EL (cell line): ENCODE measurements at places on chromosomes 12 and 14.

- no peak for DNase-seq
Measured at GRCh38 chr14:104372390-104373054, 207.0 kb upstream of the C14orf180 start.

DNA sequence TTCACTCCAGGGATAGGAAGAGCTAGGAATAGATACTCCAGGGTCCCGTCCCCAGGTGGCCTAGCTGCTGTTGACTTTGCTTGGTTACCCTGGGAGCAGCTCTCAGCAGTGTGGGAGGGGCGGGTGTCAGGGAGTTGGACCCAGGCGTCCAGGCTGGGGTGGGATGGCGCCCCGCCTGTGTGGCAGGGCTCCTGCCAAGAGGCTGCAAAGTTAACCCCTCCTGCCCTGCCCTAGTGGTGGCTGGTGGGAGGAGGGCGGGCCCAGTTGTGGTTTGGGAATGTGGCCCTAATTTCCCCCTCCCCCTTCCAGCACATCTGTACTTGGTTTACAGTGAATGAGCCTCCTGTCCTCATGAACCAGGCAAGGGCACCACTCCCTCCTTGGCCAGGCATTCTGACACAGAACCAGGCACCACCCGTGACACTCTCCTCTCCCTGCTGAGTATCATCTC is 1.7 kb upstream of the RARG start:
- no peak for DNase-seq

GRCh38 chr12:97936165-97936564 is 473.6 kb downstream of the RMST start:
- DNase-seq, result no peak

- no peak for DNase-seq
Measured at GRCh38 chr14:92380131-92380530, 57.2 kb downstream of the SLC24A4 start.

GRCh38 chr12:13173012-13173932 is 23.3 kb upstream of the EMP1 start:
- DNase-seq, result peak; percentile 92

GRCh38 chr12:117875744-117876435 is 92.9 kb downstream of the KSR2 start:
- DNase-seq, result peak; percentile 40

- no peak for DNase-seq
Measured at GRCh38 chr12:1078002-1078401, 87.0 kb downstream of the ERC1 start.

- DNase-seq, result no peak
Measured at GRCh38 chr12:3732901-3733300, 20.0 kb downstream of the CRACR2A start.

DNA sequence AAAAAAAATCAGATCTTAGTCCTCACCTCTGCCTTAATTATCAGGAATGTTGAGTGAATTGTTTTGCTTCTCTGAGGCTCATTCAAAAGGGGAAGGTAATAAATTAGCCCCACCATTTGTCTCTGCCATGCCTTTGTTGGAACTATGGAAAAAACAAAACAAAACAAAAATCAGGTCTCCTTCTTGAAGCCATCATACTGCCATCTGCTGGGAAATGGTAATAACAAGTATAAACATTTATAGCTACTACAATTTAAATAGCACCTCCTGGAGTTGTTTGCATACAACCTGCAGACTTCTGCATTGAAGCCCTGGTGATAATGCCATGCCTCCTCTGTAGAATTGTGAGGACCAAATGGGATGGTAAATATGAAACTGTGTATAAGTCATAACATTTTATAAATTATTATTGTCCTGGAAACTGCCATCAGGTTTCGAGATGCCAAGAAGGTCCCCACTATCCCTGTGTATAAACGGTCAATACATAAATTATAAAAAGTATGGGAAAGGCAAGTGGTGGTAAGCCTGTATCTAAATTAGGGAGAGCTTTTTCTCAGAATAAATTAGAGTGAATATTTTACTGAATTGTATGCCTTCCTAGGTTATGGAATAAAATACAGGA is 87.2 kb upstream of the FGD4 start:
- peak; percentile 65 for DNase-seq

DNA sequence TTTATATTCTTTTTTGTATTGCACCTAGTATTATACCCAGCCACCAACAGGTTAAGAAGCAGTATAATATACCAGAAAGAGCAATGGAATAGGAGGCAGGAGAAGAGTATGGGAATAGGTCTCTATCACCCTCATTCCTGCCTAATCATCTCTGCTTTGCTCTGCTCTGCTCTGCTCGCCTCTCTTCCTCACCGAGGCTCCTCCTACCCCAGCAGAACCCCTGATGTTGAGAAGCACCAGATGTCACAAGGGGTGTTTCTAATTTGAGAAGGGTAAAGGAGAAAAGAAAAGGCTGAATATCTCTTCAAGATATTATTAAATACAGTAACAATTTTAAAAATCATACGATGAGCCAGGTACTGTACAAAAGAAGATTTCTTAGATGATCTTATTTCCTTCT is 89.0 kb downstream of the STON2 start:
- no peak for DNase-seq

DNA sequence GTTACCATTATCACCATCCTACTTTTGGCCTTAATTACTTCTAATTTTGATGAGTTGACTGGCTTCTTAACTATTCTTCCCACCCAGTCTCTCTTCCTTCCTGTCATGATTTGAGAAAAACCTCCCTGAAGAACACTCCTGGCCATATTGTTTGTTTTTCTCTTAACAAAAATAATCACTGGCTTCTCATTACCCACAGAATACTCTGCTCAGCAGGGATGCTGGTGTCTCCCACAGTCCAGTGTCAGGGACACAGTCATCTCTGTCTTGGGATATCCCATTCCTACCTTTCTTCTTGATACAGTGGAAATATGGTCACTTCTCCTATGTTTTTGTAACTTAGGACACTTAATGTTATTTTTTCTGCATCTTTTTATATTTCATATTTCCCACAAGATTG is 103.7 kb downstream of the SRGAP1 start:
- no peak for DNase-seq

DNA sequence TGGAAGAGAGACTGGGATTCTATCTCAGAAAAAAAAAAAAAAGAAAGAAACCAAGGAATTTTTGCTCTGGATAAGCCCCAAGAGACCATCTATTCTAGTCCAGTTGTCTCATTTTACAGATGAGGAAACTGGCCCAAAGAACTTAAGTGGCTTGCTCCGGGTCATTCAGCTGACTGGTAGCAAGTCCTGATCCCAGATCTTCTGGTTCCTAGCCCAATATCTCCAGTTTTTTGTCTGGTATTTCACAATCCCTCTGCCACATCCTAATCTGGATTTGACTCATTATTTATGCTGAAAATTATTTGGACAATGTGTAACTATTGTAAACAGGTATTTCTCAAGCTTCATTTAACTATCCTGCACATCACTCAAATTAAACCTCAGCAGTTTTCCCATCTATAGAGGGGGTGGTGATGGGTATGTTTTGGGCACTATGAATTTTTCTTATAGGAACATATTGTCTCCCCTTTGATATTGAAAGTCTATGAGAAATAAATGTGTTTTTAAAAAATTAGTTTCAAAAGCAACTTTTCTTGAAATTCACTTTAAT is 43.4 kb downstream of the PPP2R5E start:
- peak; percentile 42 for DNase-seq

DNA sequence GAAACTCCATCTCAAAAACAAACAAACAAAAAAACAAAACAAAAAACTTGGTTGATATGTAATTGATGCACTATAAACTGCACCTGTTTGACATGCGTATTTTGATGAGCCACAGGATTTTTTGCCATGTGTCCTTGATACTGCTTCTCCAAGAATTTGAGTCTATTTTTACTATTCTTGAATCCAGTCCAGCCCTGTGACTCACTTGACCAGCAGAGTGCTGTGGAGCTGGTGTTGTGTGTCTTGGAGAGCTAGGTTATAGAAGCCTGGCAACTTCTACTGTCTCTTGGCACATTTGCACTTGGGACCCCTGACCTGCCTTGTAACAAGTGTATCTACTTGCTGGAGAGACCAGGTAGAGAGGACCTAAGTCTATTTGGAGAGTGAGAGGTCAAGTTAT is 52.0 kb downstream of the KLRG1 start:
- no peak for DNase-seq

DNA sequence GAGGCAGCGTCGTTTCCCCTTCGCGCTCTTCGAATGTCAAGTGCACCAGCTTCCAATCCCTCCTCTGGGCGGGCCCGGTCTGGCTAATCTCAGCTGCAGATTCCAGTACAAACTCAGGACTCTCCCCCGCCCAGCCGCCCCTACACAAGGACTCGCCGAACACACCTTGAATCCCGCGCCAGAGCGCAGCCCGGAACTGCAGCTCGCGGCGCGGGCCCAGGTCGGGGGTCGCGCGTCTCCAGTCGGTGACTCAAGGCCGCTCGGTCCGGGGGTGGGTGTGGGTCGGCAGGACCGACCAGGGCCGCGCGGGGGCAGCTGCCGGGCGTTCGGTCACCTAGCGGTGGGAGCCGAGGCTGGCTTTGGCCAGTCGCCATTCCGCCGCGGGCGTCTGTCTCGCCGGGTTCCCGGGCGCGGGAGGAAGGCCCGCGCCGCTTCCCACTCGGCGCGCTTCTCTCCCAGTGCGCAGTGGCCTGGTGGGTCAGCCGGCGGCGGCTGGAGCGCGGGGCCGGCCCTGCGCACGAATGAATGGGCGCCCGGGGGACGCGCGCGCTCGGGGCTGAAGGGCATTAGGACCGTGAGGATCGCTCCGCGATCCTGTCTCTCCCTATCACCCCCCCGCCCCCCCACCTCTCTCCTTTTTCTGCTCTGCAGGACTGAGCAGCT is at the start of gene GALNT16:
Gene GALNT16, plus strand, starts transcription at position 632 of the 663 bp plus-strand sequence. CDS start 133 bp downstream, outside the sequence.
- peak; percentile 44 for DNase-seq
